Mesothelial cell of epicardium (in vitro differentiated cells): ENCODE measurements at places on chromosomes 7 and 10.

- DNase-seq, result no peak
Observed at GRCh38 chr7:90777465-90777864, 181.3 kb downstream of the CDK14 start.

DNA sequence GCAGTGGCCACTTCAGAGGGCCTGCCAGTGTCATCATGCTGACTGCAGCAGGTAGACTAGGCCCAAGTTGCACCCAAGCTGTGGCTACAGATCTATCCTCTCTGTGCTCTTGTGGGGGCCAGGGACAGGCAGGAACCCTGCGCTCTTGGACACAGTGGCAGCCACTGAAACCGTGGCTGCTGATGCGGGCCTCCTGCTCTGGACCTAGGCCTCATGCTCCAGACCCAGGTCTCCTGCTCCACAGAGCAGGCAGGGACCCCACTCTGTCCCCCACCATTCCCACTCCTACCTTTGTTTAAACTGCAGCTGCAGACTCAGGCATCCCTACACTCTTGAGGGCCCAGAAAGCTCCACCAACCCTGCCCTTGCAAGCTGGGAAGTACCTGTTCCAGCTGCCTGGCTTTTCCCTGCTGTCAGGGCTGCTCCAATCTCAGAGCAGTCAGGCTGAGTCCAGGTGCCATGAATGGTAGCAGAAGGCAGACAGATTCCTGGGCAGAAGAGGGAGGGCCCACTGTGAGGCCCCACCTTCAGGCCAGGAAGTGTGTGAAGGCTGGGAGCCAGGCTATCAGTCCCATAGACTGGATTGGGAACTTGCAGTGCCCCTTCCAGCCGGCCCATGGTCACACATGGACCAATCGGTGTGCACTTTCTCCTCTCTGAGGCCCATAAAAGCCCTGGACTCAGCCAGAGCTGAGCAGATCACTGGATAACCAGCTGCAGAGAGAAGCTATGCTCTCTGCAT, 634.0 kb upstream of the SEMA3D start:
- DNase-seq, result no peak

GRCh38 chr10:86613096-86613495, 41.3 kb upstream of the OPN4 start:
- DNase-seq, result no peak

- no peak for DNase-seq
Observed at GRCh38 chr10:101446947-101447346, 93.0 kb downstream of the BTRC start.

GRCh38 chr10:102975483-102976379, 57.6 kb downstream of the CNNM2 start:
- no peak for DNase-seq

GRCh38 chr7:27600247-27600646, 62.4 kb downstream of the HIBADH start:
- DNase-seq, result no peak

DNA sequence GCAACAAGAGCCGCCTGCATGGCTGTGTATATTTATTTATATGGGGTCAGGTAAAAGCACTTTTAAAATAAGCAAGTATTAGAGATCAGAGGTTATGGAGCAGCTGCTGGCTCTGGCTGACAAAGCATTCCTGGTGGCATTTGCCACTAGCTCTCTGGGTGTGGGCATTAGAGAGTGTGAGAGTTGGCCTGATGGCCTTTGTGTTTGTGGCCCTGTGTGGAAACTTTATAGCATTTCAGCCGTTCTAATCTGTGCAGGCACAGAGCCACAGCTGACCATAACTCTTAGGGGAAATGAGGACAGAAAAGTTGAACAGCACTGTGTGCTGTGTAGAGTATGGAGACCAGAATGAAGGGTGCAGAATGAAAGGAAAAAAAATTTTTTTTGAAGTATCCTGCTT, 118.9 kb downstream of the AUTS2 start:
- DNase-seq, result no peak

GRCh38 chr7:18536486-18536885, 40.9 kb downstream of the HDAC9 start:
- no peak for DNase-seq

DNA sequence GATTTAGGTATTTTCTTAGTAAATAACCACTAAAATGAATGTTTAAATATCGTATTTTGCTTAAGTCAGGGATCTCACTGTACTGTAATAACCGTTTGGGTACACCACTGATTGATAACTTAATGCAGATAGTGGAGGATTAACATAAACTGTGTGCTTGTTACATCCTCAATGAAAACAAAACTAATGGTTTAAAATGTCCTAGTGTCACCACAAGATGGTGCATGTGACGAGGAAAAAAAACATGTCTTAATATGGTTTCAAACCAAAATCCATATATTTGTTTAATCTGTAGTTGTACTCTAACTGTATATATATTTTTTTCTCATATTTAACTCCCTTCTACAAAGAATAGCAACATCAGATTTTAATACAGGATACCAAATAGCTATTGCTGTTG, 19.2 kb downstream of the ARMC10 start:
- no peak for DNase-seq

DNA sequence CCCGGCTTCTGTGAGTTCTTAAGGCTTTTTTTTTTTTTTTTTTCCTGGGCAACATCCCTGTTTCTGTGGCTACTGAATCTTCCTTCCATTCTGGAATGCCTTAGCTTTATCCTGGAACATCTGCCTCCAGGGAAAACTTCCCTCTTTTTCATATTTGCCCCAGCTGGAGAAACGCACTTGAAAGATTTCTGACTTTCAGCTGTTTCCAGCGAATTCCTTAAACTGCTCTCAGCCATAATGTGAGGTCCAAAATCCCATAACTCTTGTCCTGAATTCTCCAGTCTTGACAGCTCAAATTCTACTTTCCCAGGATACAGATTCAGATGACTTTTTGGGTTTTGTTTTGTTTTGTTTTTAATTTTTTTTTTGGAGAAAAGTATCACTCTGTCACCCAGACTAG, 263.6 kb upstream of the AUTS2 start:
- no peak for DNase-seq

- peak; percentile 23 for DNase-seq
Observed at GRCh38 chr10:57657164-57657765, 610.4 kb downstream of the IPMK start.

DNA sequence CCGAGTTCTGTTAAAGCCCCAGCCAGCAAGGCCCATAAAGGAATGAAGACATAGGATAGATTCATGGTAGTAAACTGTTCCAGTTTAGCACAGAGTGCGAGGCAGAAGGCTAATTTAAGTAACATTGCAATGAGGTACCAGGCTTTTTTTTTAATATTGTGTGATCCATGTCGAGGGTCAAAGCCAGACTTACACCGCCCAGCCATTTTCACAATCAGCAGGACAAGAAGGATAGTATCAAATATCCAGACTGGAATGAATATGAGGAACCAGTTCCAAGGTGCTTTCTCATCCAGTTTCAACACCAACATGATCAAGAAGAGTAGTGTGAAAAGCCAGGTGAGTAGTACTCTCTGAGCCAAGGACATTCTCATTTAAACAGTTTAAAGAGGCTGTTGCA, 4.2 kb downstream of the TMEM60 start:
- DNase-seq, result no peak

DNA sequence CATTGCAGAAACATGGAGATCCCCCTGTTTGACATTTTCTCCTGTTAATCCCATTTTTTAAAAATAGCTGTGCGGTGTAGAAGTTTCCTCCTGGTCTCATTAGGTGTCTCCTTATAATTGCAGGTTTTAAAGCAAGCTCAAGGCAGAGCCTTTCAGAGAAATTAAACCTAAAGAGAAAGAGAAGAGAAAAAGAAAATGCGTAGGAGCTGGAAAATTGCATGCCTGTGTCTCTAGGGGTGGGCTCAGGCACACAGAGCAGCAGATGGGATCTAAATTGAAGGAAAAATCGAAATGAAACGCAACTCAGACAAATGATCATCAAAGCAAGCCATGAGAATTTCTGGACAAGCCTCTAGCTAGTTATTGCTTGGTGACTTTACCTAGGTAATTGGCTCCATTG, 40.1 kb downstream of the GPR26 start:
- DNase-seq, result no peak

GRCh38 chr10:69451784-69452251, 553 bp downstream of the TSPAN15 start:
- DNase-seq, result peak; percentile 59

DNA sequence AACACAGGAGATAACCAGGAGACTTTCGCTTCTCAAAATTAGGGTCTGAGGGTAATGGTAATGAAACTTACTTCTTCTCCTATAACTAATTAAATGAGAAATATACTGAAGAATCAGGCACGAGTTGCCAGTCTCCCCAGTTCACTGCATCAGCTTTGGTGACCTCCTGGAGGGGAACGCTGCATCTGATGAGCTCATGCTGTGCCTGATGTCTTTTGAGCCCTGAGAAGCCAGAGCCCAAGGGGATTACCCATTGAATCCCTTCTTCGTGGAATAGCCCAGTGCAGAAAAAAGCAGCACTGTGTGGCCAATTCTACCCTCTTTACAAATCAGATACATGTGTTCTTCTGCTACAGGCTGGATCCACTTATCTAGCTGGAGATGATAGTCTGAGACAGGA, 45.1 kb downstream of the CYP2C9 start:
- DNase-seq, result no peak

- DNase-seq, result no peak
Observed at GRCh38 chr10:119705434-119705831, 20.4 kb upstream of the INPP5F start.

DNA sequence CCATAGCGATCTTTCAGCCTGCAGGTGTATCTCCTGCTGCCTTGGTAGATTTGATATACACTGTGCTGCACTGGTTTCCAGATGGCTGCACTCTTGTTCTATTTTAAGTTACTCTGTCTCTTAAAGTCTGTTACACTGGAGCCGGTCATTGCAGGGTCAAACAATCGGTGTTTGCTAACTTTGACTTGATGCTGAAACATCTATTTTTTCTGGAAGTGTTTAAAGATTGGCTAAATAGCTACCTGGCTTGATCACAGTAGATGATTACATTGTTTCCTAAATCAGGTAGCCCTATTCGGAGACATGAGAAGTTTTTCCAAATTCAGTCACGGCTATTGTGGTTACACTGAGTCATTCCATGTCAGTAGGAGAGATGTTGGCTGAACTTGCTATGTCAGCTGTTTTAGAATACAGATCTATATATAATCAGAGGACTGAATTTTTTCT, 574.8 kb downstream of the ETV1 start:
- no peak for DNase-seq

- no peak for DNase-seq
Observed at GRCh38 chr7:78587443-78588044, 789.0 kb downstream of the PHTF2 start.

DNA sequence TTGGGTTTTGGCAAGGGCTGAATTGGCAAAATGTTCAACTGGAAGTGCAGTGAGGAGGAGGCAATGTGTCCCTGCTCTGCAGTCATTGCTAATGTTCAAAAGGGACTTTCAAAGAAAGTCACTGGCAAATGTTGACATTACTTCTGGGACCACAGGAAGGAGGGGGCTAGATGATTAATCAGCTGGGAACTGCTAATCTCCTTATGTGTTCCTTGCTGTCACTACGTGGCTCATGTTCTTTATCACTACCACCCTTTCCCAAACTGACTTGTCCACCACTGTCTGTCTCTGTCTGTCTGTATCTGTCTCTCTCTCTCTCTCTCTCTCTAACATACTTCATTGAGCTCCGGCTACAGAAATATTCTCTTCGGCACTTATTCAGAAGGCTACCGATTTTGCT, 86.9 kb upstream of the MTPN start:
- DNase-seq, result no peak

- DNase-seq, result no peak
Observed at GRCh38 chr7:50022451-50022850, 70.6 kb downstream of the ZPBP start.

- no peak for DNase-seq
Observed at GRCh38 chr7:47967123-47967522, 12.3 kb downstream of the HUS1 start.

DNA sequence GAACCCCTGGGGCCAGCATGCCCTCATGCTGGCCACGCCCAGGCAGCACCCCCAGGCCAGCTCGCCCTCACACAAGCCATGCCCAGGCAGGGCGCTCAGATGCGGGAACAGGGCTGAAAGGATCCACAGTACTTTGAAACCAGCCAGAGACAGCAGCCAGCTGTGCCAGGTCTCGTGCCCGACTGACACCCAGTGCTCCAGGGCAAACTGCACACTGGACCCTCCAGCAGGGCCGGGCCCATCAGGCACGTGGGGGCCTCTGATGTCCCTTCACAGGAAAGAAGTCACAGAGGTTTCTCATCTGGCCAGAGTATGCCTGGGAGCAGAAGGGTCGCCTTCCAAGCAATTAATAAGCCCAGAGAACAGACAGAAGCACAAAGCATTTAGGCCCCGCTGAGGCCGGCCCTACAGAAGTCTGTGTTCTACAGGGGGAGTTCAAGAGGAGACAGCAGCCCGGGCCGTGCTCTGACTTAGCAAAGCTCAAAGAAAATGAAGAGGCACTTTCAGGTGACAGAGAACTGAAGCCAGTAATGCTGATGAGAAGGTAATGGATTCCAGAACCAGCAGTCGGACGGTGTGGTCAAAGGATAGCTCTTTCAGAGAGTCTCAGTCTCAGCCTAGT, 21.4 kb downstream of the MAD1L1 start:
- DNase-seq, result no peak

DNA sequence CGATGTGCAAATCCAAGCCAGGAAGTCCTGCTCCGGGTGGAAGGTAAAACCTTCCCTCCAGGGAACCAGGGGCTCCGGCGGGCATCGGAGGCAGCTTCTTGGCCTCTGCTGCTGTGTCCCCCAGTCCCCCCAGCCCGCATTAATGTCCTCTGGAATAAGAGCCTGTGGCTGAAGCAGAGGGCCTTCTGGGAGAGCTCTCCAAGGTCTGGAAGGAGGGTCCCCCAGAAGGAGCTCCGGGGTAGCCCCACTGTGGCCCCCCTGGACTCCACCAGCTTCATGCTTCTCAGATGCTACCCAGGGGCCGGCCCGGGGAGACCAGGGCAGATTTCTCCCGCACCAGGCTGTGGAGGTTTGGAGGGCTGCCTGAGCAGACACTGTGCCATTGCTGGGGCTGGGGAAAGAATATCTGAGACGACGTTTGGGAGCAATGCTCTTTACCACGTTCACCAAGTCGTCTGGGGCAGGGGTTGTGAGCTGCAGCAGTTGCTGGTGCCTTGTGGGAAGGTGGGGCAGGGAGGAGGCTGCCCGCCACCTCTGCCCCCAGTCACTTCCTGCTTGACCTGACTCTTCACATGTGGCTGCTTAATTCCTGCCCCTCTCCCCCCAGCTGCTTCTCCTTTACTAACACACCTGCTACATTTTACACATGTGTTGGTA, 8.3 kb downstream of the ZNF853 start:
- DNase-seq, result no peak

GRCh38 chr10:109924967-109925620, 1.8 kb upstream of the XPNPEP1 start:
- DNase-seq, result no peak

DNA sequence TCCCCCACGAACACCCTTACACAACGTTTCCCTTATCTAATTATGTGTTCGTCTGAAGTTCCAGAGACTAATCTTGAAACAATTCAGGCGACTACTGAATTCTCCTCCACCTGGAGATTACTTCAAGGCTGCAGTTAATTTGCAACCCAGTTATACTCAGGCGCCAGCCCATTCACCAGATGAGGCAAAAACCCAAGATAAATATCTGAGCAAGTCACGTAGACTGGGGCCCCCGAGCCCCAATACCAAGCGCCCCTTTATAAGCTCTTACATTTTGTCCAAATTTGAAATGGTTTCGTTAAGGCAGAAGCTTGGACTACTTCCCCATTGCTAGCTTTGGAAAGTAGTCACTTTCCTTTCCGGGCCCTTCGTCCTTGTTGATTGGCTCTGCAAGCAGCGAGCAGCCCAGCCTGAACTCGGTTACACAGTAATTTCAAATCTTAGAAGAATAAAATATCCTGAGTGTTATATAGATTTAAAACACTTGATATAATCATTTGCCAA, 1.2 kb downstream of the TPK1 start:
- DNase-seq, result no peak

GRCh38 chr10:12946372-12946771, 55.1 kb downstream of the CCDC3 start:
- DNase-seq, result no peak
